ENCODE measurements at places on chromosomes 1 and 21.
A peak's percentile ranks its signal among the peaks of the same experiment; 100 is the strongest.

DNA sequence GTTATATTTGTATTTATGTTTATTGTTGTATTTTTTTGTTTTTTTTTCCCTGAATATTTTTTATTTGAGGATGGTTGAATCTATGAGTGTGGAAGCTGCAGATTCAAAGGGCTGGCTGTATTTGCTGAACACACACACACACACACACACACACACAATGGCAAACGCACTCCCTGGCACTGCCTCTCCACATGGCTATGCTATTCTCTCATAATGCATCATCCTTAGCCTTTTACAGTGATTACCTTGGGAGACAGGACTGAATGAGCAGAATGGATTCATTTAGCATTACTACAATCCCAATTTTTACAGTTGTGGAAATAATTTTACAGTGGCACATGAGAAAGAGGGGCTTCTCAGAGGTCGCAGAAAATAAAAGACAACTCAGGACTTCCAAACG lies 390.1 kb downstream of the PCP4 start:
- DNase-seq, result no peak

DNA sequence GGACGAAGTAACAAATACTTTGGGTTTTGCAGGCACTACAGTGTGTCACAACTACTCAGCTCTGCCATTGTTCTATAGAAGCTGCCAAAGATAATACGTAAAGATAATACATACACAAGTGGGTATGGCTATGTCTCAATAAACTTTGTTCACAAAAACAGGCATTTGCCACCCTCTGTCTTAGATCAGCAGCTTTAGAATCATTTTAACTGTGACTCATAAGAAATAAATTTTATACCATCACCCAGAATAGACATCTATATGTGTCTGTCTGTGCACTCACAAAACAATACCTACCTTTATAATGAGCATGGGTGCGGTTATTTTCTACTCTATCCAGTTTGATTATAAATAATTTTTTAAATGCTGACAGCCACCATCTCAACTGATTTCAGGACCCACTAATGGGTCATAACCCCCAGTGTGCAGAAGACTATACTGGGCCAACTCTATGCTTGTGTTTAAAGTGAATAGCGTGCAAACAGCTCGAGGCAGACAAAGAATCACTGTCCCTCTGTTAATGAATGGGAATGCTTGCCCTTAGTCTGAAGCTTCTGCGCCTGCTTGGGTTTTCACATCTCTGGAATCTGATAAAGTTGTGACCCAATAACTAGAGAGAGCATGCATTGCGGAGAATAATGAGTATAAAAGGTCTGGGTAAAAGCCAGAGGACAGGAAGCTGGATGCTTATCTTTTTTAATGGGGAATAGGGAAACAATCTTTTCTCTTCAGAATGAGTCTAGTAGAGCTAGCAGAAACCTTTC lies 216.2 kb downstream of the PLPP3 start:
- DNase-seq, result no peak

DNA sequence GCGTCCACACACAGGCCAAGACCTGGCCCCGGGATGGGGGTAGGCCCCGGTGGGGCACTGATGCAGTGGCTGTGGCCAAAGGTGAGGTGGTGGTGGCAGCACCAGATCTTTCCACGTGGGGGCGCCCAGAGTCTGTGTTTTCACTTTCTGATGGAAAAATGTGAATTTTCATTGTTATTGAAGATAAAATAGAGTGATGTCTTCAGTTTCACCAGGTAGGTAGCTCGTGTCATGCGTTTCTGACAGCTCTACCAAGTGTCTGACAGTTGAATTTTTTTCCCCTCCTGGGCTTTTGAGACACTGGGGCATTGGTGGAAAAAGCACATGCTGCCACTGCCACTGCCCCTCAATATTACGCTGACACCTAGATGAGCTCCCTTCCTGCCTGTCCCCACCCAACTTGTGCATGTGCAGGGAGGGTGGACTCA lies 40.0 kb upstream of the MAGOH start:
- peak; percentile 57 for DNase-seq

GRCh38 chr1:47477595-47478080 lies 39.8 kb downstream of the FOXD2 start:
- DNase-seq, result no peak

GRCh38 chr1:65820983-65821382 lies 28.3 kb downstream of the PDE4B start:
- no peak for DNase-seq

DNA sequence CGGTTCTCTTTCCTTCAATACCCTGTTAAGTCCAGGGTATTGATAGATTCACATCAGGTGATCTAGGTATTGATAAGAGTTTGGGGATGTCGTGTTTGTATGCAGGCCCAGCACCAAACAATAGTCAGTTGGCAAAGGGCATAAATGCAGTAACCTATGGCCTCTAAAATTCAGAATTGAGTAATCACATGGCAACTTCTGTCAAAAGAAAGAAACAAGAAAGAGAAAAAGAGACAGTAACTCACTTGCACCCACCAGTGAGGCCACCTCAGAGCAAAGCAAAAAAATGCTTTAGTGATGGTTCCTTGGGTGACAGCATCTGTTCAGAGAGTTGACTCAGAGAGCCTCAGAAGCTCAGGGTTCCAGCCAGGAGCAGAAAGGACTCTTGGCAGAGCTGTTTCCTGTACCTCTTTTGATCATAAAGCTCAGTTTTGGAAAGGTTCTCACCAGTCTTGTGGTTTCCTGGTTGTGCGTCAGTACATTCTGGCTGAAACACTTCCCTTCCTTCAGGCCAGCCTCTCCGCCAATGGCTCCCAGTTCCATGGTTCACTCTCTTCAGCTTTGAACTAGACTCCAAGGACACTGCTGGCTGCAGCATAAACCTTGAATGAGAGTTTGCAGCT lies 70.1 kb upstream of the GORAB start:
- no peak for DNase-seq

DNA sequence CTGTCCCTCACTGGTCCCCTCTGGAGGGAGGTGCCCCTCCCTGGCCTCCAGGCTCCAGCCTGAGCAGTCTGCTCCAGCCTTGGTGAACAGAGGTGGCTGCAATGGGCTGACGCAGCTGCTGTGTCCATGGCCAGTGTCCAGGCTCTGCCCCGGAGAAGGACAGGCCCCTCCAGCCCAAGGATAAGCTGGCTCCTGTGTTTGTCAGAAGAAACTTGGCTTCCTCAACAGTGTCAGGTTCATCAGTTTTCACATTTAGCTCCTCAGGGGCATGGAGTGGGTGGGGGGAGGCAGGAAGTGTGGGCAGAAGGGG lies 402.8 kb downstream of the MATN1 start:
- DNase-seq, result no peak

DNA sequence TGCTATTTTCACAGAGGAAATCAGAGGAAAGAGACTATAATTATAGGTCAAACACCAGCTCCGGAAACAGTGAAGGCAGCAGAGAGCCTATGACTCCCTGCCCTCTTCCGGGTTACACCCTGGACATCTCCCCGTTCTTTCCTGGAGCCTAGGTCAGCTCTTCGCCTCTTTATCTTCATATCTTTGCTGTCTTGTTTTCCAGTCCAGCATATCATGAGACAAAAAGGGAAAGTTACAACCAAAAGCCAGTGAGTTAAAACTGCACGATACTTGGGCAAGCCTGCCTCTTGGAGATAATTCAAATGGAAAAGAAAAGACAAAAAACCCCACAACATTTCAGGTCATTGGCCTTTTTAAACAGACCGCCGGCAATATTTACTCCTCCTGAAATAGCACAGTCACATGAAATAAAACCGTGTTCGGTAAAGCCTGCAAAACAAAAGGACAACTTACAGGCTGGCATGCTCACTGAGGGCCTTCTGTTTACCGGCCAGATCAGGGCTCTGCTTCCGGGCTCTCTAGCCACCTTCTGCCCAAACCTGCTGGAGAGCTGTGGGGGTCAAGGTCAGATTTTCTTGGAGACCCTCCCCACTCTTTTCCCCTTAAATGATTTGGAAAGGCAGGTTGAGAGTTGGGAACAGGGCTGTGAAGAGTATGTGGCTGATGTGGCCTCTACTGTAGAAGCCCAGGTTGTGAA lies 42.8 kb upstream of the PPP2R5A start:
- no peak for DNase-seq

- no peak for DNase-seq
Measured at GRCh38 chr1:154419620-154420571, 14.8 kb downstream of the IL6R start.

- no peak for DNase-seq
Measured at GRCh38 chr1:26145960-26146294, 13.0 kb upstream of the FAM110D start.

GRCh38 chr21:34942911-34943310 lies 106.2 kb downstream of the RUNX1 start:
- DNase-seq, result no peak

DNA sequence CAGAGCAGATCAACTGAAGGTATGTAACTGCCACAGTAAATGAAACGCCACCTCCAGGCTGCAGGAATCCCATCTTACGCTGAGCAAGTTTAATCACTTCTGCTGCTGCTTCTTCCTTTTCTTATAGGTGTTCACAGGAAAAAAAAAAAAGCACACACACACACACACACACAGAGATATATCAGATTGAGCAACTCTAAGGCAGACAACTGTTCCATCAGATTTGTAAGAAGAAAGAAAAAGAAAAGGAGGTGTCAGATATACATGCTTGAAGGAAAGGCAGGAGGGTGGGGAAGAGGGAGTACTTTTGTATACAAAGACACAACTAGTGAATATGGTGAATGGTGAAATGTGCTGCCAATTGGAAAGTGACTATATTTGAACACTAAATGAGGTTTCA lies 28.6 kb downstream of the DSTYK start:
- no peak for DNase-seq

DNA sequence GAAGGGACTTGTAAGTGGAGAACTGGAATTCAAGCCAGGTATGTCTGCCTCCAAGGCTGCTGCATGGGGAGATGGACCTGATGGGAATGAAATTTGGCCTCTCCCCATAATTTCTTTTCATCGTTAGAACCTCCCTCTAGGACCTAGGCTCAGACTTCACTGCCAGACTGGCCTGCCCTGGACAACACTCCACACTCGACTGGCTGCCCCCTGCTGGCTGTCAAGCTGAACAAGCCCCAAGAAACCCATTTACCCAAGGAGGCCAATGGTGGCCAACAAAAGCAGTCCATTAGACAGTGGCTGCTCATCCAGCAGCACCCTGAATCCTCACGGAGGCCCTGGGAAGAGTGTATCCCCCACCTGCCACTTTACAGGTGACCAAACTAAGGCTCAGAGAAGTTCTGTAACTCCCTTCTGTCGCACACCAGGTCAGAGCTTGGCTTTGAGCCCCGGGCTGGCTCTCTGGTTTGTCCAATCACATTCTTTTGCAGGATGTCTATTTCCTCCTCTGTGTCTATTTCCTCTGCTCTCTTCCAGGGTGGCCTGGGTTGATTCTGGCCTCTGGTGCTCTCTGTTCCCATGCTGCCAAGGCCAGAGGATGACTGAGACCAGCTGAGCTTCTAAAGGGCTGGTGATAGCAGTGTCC lies 3.8 kb downstream of the RNF186 start:
- DNase-seq, result peak; percentile 38

- DNase-seq, result no peak
Measured at GRCh38 chr21:39123375-39123774, 59.9 kb downstream of the PSMG1 start.

DNA sequence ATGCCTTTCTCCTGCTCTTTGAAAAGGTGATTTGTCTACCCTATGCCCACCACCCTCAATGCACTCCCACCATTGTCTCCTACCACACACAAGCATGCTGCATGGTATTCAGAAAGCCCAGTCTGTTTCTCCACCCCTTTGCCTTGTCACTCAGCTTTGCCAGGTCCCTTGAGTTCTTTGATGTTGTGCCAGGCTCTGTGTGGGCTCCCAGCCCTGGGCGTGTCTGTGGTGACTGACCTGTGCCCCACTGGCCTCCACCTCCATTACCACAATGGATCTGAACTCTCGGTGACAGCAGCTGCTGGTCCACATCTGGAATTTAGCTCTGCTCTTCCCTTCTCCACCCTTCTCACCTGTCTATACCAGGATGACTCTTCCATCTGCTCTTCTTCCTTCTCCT lies 34.9 kb downstream of the ATP2B4 start:
- DNase-seq, result no peak

DNA sequence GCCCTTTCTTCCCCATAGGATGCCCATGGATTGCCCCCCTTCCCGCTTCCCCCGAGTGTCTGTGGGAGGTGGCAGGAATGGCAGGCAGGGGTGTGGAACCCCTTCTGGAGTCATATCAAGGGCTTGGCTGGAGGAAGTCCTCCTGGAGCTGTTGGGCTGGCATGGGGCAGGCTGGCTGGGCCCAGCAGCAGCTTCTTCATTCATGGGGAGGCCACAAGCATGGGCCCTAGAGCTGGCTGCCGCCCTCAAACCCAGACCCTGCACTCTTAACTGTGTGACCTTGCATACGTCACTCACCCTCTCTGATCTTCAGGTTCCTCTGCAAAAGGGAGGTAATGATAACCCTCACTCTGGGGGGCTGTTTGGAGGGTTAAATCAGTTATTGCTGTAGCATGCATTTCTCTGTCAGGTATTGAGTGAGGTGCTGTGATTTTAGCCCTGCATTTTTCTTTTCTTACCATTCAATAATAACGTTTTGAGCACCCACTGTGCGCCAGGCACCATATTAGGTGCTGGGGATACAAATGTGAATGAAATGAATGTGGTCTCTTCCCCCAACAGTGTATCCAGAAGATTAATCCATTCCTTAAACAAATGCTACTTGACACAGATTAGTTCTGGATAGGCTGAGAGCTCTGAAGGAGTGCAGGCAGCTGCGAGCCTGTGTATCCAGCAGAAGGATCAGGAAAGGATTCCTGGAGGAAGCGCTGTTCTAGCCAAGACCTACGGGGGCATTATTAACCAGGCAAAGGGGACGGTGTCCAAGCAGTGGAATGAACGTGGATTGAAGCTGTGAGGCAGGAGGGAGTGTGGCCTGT lies 9.3 kb downstream of the PCSK9 start:
- DNase-seq, result no peak

GRCh38 chr1:175363031-175363430 lies 170.5 kb upstream of the KIAA0040 start:
- DNase-seq, result no peak

GRCh38 chr1:61170328-61171238 lies 88.2 kb downstream of the NFIA start:
- DNase-seq, result no peak

DNA sequence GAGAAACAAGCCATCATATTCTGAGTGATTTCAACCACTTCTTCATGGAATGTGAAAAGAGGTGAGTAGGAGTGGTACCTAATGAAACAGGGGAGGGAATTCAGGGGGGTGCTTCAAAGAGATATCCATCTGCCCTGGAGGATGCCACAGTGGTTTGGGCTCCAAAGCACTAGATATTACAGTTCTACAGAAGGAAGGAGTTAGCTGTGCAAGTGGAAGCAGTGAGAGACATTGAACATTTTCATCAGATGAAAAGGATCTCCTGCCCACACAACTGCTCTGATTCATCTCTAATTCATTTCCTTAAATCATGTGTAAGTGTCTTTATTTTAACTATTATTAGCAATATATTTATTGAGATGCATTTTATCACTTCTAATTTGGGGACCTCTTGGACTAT lies 2.8 kb upstream of the RGS5 start:
- DNase-seq, result no peak

GRCh38 chr1:14090062-14090461 lies 390.1 kb downstream of the PRDM2 start:
- no peak for DNase-seq

DNA sequence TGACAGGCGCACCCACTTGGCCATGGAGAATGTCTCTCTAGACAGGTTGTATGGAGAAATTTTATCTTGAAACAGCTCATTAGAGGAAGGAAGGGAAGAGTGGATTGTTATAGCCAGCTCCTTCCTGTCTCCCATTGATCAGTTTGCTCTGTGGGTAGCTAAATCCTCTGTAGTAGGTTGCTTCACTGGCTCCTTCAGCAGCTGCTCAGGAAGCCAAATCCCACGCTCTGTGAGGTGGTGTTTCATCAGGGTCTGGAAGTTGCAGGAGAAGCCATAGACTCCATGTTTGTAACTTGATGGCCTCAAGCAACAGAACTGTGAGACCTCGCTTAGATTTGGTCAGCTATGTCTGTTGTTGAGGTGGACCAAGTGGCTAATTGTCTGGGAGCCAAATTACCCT lies 6.8 kb upstream of the NFYC start:
- no peak for DNase-seq
